ENCODE measurements at places on chromosomes 12 and 14. TPM values are rescaled to one million over a fixed set of nuclear protein-coding genes. Genes with fewer than 3 reads are reported as not detected.

TSPAN11 gene
- not detected for polyA plus RNA-seq

NELL2 gene
- 92.8 TPM for polyA plus RNA-seq

IFNG gene
- 2.8 TPM for polyA plus RNA-seq

PLBD1 gene
- polyA plus RNA-seq: 0.22 TPM

EID3 gene
- 12.7 TPM for polyA plus RNA-seq

CELA1 gene
- polyA plus RNA-seq: 1.6 TPM

ANKRD33 gene
- polyA plus RNA-seq: not detected

DIP2B gene
- 13.5 TPM for polyA plus RNA-seq

STK38L gene
- polyA plus RNA-seq: 8.4 TPM

PCED1B gene
- polyA plus RNA-seq: 46.6 TPM

ITFG2 gene
- polyA plus RNA-seq: 47.1 TPM

GPX2 gene
- polyA plus RNA-seq: not detected

TMEM52B gene
- polyA plus RNA-seq: not detected

ENDOU gene
- polyA plus RNA-seq: not detected

SRRM4 gene
- polyA plus RNA-seq: not detected

BDKRB1 gene
- polyA plus RNA-seq: not detected

TBC1D30 gene
- polyA plus RNA-seq: not detected

SLC38A4 gene
- polyA plus RNA-seq: not detected

HOXC5 gene
- not detected for polyA plus RNA-seq

OR4E2 gene
- not detected for polyA plus RNA-seq

WNT5B gene
- not detected for polyA plus RNA-seq

NRXN3 gene
- not detected for polyA plus RNA-seq

DAO gene
- polyA plus RNA-seq: not detected

WNT1 gene
- 1.1 TPM for polyA plus RNA-seq

COL2A1 gene
- not detected for polyA plus RNA-seq

KLRC2 gene
- polyA plus RNA-seq: not detected

COX8C gene
- not detected for polyA plus RNA-seq

TAS2R8 gene
- not detected for polyA plus RNA-seq

SERPINA12 gene
- polyA plus RNA-seq: not detected

ALX1 gene
- polyA plus RNA-seq: not detected

PNP gene
- 101 TPM for polyA plus RNA-seq

SLC35F4 gene
- not detected for polyA plus RNA-seq

ISCA2 gene
- polyA plus RNA-seq: 61.7 TPM

RNASE3 gene
- not detected for polyA plus RNA-seq

GLI1 gene
- polyA plus RNA-seq: not detected

FITM1 gene
- polyA plus RNA-seq: 0.81 TPM

PCNX1 gene
- polyA plus RNA-seq: 21.8 TPM

RFX4 gene
- polyA plus RNA-seq: not detected

ADAM21 gene
- polyA plus RNA-seq: 0.10 TPM

BAZ2A gene
- 3.8 TPM for polyA plus RNA-seq

EXOC3L4 gene
- polyA plus RNA-seq: not detected

C3AR1 gene
- 10.6 TPM for polyA plus RNA-seq

PAH gene
- not detected for polyA plus RNA-seq

GALNT16 gene
- polyA plus RNA-seq: not detected

ARL6IP4 gene
- 252 TPM for polyA plus RNA-seq

SMIM41 gene
- polyA plus RNA-seq: not detected

RCOR1 gene
- polyA plus RNA-seq: 1.1 TPM

KRT3 gene
- not detected for polyA plus RNA-seq

LETMD1 gene
- polyA plus RNA-seq: 36.6 TPM

HPD gene
- not detected for polyA plus RNA-seq

PTGDR gene
- polyA plus RNA-seq: 6.7 TPM

KLHL33 gene
- not detected for polyA plus RNA-seq

TEX52 gene
- polyA plus RNA-seq: not detected

CNTN1 gene
- polyA plus RNA-seq: not detected
